ENCODE measurements at places on chromosomes 3 and 15.

DNA sequence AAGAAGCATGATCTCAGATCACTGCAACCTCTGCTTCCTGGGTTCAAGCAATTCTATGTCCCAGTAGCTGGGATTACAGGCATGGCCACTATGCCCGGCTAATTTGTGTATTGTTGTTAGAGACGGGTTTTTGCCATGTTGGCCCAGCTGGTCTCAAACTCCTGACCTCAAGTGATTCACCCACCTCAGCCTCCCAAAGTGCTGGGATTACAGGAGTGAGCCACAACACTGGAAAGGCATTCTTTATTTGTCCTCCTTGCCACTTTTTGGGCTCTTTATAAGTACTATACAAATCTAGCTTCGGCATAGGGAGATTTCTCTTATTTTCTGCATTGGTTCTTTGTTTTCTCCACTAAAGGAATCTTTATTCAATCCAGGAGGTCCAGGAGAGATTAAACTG is 18.6 kb downstream of the CMTM8 start:
- DNase-seq: no peak

DNA sequence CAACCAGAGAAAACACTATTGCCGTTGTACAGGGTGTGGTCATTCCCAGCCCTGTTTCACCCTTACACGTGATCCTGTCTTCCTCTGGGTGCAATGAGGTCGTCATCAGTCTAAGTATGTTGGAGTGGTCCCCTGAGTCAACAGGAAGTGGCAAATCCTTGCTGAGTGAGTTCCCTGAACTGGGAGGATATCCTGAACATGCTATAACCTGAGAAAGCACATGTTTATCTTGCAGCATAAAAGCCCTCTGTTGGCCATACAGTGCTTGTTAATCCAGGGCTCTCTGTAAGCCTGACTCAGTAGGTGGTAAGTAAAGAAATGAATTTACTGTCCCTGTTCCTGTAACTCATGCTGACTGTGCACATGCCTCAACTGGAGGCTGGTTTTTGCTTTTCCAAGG is 477.8 kb upstream of the RGMA start:
- DNase-seq: no peak

DNA sequence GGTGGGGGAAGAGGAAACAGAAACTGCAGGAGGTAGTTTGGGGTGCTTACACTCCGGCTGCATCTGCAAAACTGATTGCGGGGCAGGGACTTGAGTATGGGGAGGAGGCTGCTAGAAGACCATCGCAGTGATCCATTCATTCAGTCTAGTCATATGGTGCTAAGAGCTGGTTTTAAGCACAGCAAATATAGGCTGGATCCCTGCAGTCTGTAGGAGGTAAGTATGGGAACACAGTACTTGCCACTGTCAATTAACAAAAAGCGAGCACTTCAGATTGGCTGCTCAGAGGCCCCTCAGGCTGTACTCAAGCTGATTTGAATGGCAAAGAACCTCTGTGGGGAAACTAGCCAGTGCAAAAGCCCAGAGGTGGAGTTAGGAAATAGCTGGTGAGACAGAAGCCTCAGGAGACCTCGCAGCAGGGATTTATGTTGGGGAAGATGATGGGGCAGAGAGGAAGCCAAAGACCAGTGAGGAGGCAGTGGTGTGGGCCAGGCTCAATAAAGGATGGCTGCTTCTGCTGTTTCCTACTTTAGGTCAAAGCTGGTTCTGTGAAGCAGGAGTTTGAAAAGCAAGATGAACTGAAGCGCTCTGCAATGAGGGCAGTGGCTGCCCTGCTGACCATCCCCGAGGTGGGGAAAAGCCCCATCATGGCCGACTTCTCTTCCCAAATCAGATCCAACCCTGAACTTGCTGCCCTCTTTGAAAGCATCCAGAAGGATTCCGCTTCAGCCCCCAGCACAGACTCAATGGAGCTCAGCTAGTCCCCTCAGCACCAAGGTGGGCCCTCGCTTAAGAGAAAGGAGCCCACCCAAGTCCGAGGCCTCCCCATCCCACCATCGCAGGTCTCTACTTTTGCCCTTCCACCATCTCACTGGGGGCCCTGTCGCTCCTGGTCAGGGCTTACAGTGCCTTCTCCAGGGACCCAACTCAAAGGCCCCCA is 7.9 kb downstream of the RPL32 start:
- no peak for DNase-seq

GRCh38 chr3:61347981-61348380 is 96.7 kb upstream of the FHIT start:
- no peak for DNase-seq

GRCh38 chr3:127484601-127485388 is 105.7 kb downstream of the TPRA1 start:
- DNase-seq: no peak

DNA sequence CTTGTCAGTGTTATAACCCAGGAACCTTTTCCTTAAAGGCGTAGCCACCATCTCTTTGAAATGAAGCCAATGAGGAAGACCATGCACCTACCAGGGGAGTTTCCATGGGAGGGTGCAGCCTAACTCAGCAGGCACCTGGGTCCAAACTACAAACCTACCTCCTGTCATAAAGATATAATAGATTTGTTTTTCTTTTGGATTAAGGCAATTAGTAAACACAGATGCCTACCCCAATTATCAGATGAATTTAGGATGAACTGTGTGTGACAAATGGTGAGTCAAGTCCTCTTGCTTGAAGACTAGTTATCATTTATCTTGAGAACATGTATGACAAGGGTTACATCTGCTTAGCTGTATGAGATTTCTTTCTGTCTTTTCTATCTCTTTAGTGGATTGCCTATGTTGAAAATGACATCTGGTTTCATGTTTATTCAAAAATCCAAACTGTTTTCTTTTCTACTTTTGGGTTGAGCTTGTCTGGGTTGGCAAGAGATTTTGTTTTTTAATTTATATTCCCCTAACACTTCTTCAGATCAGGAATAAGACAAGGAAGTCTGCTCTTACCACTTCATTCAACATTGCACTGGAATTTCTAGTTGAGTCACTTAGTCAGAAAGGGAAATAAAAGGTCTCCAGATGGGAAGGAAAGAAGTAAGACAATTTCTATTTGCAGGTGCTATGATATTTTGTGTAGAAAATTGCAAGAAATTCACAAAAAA is 149.9 kb downstream of the NEK10 start:
- DNase-seq: no peak
